ENCODE measurements at places on chromosomes 5 and 9.

GRCh38 chr5:144468571-144468970 is 297.9 kb downstream of the KCTD16 start:
- DNase-seq = no peak

DNA sequence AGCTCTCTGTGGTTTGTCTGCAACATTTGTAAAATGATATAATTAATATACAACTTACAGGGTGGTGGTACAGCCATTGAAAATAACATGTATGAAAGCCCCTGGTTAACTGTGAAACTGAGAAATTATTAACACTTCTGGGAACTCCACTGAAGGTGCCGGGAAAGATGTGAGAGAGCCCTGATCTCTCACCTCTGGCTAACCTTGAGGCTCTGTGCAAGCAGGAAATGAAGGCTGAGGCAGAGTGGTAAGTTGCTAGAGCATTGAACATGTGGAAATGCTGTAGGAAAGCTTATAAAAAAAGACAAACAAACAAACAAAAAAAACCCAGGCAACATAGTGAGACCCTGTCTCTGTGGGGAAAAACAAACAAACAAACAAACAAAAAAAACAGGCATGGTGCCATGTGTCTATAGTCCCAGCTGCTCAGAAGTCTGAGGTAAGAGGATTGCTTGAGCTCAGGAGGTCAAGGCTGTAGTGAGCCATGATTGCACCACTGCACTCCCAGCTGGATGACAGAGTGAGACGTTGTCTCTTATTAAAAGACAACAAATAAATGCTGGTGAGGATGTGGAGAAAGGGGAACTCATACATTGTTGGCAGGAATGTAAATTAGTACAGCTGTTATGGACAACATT is 7.5 kb downstream of the CATSPER3 start:
- DNase-seq = no peak

GRCh38 chr5:31113101-31113500 is 80.4 kb upstream of the CDH6 start:
- DNase-seq = no peak

GRCh38 chr5:177367981-177368868 is 10.5 kb downstream of the RGS14 start:
- DNase-seq = no peak

- no peak for DNase-seq
These were observed at the start of gene CAPSL for GRCh38 chr5:35938568-35939227. TSS of gene CAPSL (minus strand) at chr5:35938622. CDS start at chr5:35921120, 17,502 bp downstream.

DNA sequence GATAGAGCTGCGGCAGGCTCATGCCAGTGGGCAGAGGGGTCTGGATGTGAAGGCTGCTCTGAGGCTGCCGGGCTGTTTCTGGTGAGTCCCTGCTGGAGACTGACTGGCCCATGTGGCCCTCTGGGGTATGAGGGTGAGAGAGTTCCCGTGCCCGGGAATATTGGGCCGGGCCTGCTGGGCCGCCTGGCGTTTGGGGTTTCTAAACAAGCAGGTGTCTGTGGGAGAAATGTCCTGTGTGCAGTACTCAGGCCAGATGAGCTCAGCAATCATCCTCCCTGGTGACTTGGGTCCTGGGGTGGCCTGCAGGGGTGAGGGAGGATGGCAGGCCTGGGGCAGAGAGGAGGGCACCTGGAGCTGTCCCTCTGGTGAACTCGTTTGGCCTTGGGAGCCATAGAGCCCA is 74.9 kb downstream of the MACROH2A1 start:
- DNase-seq = no peak

DNA sequence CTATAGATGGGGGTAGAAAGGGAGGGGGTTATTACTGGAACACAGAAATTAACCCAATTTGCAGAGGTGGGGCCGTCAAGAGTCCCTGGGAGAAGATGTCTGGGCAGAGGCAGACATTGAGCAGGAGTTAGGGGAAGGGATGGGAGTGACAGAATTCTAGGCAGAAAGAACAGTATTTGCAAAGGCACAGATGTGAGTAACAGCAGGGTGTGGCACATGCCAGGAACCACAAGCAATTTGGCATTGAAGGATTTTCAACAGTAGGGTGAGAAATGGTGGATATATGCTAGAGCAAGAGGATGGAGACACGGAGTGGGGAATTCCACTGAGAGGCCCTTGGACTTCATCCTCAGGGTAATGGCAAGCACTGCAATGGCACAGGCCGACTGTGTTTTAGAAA is 71.6 kb upstream of the FRRS1L start:
- no peak for DNase-seq

DNA sequence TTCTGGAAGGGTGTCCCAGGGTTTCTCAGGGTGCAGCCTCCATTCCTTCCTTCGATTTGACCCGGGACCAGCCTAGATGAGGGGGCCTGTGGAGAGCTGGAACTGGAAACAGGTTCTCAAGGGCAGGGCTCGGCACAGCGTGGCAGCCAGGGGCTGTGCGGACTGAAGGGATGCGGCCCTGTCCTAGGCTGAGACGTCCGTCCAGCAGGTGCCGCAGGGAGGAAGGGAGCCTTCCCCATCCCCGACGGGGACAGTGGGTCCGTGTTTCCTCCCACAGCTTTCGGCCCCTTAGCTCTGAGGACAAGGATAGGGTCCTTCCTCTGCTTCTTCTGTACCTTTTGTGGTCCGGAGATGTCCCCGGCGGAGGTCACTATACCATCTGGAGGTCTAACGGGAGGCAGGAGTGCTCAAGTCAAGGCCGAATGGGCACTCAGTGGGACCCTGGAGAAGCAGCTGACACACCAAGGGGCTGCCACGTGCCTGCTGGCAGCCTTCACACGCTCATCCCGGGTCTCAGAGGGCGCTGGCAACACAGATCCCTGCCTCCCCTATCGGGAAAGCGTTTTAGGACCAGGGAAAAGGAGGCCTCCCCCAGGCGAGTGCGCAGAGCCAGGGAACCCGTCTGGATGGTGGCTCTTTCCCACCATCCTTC is 49.9 kb downstream of the USP20 start:
- DNase-seq = no peak

Data from T-helper 17 cell (primary cell).